Activated CD8-positive, alpha-beta memory T cell treated with anti-CD3 and anti-CD28 coated beads, Interleukin-2, amount 50 U/mL, for 48 hours (primary cell): ENCODE measurements at places on chromosomes 2 and 18.
A peak's percentile ranks its signal among the peaks of the same experiment; 100 is the strongest.

GRCh38 chr2:160878618-160879017 is 281.6 kb upstream of the TANK start:
- no peak for DNase-seq

GRCh38 chr2:102336502-102336945 is 19.1 kb upstream of the IL18R1 start:
- DNase-seq, result no peak

DNA sequence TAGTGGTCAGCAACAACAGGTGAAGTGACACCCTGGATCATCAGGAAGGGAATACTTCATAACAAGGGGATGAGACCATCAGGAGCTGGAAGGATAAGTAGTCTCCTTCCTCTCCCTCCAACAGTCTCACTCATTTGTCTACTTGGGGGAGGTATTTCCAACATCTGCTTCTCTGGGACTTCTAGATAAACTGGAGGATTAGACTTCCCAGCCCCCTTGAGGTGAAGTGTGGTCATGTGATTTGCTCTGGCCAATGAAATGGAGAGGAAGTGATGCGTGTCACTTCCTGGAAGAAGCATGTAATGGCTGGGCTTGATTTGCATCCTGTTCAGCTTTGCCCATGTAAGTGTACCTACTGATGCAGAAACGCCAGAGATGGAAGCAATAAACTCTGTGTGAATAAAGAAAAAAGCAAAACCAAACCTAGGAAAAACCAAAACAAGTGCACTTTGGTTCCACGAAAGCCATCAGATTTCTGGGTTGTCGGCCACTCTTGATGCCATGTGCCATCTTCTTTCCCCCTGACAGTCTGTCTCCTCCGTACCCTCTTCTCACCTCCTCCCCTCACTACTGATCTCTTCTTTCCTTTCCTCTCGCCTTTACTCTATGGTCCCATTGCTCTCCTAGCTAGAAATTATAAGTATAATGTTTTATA is 76.1 kb upstream of the DNMT3A start:
- no peak for DNase-seq

DNA sequence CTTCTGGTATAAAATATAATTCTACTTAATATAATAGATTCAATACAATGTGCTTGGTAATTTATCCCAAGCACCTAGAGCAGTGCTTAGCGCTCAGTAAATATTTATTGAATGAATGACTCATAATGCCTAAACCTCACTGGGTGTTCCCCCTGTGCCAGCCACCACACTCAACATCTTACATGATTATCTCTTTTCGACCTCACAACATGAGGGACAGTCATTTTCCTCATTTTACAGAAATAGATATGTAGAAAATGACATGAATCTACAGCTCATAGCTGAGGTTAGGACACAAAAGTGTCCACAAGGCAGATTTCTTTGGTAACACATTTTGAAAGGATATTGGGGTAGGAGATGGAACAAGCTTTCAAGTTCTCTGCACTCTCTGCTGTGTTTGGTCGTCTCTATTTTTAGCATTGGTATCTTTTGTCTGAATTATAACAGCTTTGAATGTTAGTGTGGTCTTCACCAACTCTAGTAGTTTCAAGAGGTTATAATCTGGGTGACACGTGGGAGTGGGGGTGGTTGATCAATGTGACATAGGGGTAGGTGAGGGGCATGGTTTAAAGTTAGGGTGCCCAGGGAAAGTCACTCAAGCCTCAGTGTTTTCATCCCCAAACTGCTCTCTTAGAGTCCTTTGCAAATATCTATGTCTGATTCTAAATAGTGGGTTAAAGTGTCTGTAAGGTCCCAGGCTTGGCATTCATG is 9.8 kb downstream of the MYOM1 start:
- DNase-seq, result no peak

GRCh38 chr2:28705751-28706440 is 45.7 kb upstream of the PPP1CB start:
- DNase-seq, result no peak

DNA sequence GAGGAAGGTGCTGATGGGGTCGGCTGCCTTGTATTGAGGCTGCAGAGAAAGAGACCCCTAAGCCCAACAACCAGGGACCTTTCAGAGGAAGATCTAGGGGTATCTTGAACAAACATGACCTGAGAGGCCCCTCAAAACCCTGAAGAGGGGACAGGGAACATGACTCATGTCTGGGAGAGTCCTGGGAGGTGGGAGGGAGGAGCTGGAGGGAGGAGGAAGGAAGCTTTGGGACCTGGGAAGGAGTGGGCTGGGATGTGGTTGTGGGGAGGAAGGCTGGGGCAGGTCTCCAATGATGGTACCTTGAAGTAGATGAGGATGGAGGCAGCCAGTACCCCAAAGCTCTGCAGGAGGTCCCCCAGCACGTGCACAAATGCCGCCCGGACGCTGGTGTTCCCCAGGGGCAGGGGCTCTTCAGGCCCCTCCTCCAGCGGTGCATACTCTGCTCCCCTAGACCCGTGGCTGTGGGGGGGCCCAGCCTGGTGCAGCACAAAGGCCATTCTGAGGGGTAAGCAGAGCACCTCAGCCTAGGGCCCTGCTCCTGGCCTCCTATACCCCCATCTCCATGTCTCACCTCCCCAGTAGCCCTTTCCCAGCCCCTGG is 5.9 kb downstream of the SLC30A3 start:
- no peak for DNase-seq

DNA sequence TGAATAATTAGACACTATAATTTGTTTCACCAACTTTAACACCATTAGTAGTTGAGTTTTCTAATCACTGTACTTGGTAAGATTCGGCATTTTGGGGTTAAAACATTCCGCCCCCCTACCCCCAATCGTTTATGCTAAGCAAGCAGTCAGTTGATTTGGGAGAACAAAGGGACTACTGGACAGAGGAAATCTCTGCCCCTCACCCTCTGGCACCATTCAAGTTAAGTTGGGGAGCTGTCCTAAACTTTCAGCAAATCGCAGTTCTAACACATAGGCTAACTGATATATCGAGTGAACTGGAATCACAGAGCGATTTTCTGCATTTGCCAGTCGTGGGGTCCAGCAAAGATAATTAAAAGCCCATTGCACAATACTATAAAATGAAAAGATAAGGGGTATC is 5.6 kb downstream of the KLF7 start:
- DNase-seq, result no peak

DNA sequence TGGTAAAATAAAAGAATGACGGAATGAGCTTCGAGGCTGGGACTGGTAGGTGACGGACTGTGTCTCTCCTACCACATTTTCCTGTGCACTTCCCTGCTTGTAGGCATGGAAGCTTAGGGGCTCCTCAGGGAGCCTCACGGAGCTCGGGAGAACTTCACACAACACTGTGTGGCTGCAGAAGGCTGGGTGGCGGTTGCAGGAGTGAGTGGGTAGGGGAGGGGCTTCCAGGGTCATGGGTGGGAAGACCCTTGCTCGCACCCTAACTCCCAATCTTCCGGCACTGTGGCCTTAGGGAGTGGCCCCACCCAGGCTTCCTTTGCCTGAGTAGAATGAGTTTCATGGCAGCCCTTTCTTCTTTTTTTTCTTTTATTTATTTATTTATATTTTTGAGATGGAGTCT is 128.6 kb downstream of the INHBB start:
- DNase-seq, result no peak

DNA sequence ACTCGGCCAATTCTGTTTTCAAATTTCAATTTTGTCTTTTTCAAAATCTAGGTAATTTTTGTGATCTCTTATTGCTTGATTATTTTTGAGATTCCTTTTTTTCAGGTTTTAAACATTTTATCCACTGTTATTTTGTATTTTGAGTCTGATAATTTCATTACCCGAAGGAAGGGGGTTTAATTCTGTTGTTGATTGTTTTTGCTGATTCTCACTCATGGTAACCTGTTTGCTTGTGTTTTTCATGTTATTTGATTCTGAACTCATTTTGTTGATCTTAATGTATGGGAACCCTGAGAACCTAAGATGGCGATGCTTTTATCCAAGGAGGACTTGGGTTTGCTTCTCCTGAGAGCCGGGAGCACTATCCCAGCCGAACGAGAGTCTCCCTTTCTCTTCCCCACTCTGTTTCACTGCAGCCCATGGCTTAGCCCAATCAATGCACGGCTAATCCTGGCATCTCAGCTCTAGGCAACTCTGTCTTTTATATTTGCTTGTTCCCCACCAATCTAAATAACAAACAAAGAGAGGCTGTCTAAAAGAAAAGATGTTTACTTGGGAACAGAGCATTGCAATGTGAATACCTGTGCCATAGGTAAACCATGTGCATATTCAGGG is 73.2 kb upstream of the ZCCHC2 start:
- DNase-seq, result no peak

GRCh38 chr2:23250371-23250770 is 134.6 kb upstream of the KLHL29 start:
- DNase-seq, result no peak

DNA sequence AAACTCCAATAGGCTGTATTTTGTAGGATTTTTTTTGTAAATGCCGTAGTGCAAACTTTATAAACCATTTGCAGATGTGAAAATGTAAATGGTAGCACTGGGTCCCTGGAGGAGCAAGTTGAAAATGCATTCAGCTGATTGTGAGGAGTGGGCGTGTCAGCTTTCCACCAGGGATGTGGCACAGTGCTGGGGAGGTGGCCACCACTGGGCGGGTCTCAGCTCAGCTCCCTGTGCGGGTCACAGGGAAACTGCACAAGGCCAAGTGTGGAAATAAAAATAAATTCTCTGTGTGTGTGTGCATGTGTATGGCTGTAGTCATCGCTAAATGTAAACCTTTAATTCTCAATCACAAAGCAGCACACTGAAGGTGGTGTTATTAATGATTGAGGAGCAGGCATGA is 137.2 kb upstream of the PXDN start:
- no peak for DNase-seq

DNA sequence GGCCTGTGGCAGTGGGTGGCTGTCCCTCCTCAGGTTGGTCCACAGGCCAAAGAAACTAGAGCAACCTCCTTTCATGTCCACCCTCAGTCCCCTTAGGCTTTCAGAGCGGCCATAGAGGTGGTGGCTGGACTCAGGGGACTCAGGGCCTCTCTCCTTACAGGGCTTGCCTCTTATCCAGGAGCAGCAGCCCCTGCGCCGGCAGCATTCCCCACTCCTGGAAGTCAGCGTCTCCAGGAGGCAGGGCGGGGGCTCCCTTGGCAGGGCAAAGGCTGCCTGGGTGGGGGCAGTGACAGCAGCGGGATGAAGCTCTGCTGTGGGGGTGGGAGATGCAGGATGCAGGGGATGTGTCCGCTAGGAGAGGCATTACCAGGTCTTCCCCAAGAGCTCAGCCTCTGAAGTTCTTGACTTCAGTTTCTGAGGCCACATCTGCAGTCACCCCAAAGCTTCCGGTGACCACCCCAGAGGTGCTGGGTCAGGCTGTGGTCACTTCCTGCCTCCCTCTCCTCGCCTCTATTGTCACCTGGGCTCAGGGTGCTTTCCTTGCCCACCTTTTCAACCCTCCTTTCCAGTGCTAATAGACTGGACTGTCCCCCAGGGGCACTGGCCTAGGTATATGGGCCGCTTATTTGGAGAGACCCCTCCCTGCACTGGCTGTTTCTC is 8.6 kb upstream of the GPR55 start:
- DNase-seq, result peak; percentile 43

DNA sequence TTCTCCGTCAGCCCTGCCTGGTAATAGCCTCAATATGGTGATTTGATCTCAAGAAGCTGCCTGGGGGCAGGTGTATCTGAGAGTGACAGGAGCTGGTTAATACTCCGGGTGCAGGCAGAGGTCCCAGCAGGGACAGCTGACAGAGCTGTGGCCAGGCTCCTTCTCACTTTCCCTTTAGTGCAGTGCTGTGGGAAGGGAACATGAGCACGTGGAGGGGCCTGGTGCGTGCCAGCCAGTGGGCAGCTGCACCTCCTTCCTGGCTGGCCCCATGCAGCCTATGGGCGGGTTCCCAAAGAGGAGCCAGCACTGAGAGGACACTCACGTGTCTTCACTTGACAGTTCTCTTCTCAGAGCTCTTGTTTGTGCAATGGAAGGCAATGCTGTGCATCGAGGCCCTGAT is 9.1 kb downstream of the CNNM4 start:
- DNase-seq, result no peak

DNA sequence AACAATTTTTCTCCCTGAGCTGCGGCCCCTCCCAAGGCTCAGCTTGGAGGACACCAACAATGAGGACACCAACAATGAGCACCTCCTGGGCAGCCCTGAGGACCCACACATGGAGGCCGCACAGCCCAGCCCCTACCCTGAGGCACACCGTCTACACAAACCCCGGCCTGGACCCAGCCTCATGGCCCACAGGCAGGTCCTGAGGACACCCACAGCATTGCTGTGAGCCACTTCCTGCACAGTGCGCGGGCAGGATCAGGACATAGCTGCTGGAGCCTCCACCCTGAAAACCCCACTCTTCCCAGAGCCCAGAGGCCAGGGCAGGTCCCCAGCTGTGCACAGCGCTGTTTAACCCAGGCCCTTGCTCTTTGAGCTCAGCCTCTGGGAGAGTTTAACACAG is 194.3 kb downstream of the RTP5 start:
- DNase-seq, result no peak

DNA sequence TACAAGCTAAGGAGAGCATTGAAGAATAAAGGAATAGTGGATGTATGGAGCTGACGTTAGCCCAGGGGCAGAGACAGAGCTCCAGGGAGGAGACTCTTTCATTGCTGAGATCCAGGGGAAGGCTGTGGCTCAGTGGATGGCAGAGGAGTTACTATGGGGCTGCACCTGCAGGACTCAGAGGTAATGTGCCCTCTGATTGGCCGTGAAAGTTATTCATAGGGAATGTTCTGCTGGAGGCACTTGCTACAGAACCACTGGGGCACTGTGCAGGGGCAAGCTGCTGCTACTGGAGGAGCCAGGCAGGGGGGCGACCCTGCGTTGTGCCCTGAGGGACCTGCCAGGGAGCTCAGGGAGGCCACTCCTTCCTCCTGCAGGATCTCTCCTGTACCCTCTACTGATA is 199.2 kb downstream of the PTPRM start:
- no peak for DNase-seq

DNA sequence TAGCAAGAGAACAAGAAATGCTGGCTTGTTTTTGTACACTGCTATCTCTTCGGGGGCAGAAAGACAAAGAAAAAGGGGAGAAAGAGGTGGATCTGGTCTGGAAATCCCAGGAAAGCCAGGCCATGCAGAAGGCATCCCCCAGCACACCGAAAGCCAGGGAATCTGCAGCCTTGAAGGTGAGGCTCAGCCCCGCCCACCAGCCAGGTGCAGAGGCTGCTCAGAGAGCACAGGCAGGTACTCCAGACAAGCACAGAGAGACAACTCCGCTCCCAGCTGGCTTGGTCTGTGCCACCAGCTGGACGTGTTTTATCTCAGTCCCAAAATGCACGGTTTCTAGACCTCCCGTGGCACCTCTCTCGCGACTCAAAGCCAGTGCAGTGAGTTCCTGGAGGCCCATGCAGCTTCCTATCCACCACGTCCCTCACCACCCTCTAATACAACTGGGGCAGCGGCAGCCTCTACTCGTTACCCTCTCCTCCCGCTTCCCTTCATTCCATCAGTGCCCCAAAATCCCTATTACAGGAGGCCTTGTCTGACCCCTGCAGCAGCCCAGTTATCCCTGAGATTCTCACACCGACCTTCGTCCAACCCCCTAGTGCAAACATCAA is 62.8 kb downstream of the HDAC4 start:
- no peak for DNase-seq

GRCh38 chr2:60364491-60364890 is 189.0 kb downstream of the BCL11A start:
- DNase-seq, result no peak

- no peak for DNase-seq
These were observed 389.0 kb upstream of the ETAA1 start for GRCh38 chr2:67008155-67008554.
